ENCODE measurements at places on chromosomes 7 and 10.

DNA sequence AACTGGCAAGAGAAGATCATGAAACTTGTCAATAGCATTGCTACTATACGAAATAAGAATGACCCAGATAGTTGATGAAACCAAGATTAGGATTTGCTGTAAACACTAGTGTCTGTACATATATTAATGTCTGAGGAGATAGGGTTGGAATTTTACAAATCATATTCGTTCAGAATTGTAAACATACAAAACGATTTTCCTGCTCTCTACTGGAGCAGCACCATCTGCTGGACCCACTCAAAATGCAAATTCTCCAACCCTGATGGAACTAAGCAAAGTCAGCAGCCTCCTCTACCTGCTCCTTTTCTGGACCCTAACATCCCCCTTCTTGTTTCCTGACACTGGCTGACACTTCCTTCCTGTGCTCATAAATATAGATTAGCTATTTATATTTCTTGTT lies 29.4 kb upstream of the SGMS1 start:
- DNase-seq, result no peak

DNA sequence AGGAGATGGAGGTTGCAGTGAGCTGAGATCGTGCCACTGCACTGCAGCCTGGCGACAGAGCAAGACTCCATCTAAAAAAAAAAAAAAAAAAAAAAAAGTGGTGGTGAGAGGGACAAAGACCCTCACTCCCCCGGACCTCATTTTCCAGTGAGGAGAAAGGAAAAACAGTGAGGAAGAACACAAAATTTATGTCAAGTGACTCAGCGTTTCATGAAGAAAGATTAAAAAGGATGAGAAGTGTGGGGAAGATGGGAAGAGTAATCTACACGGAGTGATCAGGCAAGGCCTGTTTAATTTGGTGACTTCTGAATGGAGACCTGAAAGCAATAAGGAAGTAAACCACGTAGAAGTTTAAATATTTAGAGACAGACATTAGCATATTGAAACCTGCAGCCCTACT lies 7.0 kb downstream of the NUDT5 start:
- no peak for DNase-seq

DNA sequence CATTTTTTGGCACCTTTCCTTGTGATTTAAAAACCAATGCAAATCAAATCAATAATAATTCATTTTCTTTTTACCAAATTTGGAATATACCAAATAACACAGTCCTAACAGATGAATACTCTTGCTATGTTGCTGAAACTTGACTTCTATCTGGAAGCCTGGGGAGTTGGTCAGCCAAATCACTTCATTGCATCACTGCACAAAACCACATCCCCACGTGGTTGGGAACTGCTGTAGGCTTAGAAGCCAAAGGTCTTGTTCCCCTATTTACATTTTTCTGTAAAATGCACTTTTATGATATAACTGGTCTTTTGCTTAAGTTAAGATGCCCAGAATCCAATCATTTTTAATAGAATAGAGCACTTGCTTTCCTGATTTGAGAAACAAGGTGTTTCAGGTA lies 15.2 kb downstream of the GPR85 start:
- no peak for DNase-seq

DNA sequence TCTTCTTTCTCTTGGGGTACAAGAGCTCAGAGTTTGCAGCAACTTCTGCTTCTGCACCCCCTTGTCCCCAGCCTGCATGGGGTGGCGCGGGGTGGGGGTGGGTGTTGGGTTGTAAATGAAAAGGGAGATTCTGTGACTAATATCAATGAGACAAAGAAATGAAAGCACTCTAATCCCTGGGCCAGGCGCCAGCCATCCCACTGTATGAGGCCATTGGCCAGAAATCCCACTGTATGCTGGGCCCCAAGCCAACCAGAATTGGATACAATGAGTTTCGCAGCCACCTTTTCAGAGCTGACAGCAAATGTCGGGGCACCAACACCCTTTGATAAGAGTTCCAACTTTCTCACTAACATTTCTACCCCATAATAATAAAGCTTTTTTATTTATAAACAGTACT lies 10.9 kb upstream of the PTN start:
- DNase-seq, result no peak

GRCh38 chr10:114009281-114009996 lies 34.2 kb upstream of the ADRB1 start:
- DNase-seq, result no peak

DNA sequence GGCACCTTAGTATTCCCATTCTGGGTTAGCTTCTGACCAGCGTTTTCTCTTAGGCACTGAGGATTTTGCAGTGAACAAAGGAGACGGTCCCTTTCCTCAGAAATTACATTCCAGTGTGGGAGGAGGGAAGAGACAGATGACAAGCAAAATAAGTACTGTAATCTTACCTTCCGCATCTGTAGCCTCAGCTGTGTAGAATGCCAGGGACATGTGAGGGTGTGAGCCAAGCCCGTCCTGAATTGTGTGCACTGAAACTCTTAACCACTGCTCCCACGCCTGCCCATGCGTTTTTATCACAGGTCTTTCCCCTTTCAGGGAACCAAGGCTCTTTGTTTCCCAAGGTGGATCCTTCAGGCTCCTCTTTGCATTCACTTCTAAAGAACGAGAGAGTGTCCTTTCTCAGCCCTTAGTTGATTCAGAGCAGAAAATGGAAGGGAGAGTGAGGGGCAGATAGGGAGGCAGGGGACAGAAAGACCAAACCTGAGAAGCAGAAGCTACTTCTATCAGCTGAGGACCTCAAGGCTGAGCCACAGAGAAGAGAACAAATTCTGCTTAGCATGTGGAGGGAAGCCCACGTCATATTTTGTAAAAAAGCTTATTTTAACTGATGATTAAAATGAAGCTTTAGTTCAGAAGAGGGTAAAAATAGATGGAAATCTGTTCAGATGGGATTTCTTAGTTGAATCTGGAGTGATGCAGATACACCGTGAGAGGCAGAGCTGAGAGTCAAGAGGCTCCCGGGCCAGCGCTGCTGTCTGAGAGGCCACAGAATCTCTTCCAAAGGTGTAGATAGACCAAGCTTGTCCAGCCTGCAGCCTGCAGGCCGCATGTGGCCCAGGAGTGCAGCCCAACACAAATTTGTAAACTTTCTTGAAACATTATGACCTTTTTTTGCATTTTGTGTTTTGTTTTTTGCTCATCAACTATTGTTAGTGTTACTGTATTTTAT lies 122.5 kb downstream of the CCNY start:
- DNase-seq, result no peak
